Fibroblast of lung (primary cell): ENCODE measurements at places on chromosomes 1 and 21. TPM values are rescaled to one million over a fixed set of nuclear protein-coding genes. Genes with fewer than 3 reads are reported as not detected.

TRPM2 gene
- not detected in 2 replicates for polyA plus RNA-seq

SLC22A15 gene
- 3.1 and 4.9 TPM in 2 replicates for polyA plus RNA-seq

LMX1A gene
- polyA plus RNA-seq, result not detected in 2 replicates

AMY1A gene
- polyA plus RNA-seq, result not detected in 2 replicates

CHI3L1 gene
- 4.2 and 42.8 TPM in 2 replicates for polyA plus RNA-seq

TNFRSF18 gene
- polyA plus RNA-seq, result 0.10 TPM in 1 of 2 replicates, not detected in the other

NBPF6 gene
- polyA plus RNA-seq, result 0.03 TPM in 1 of 2 replicates, not detected in the other

BNIPL gene
- 0.07 and 0.10 TPM in 2 replicates for polyA plus RNA-seq

FALEC gene
- polyA plus RNA-seq, result 0.15 TPM in 1 of 2 replicates, not detected in the other
